Stimulated activated CD4-positive, alpha-beta T cell treated with anti-CD3 and anti-CD28 coated beads, Interleukin-1b, Interleukin-23, amount 100 ng/mL, for 48 hours (primary cell): ENCODE measurements at places on chromosomes 7 and 10.

DNA sequence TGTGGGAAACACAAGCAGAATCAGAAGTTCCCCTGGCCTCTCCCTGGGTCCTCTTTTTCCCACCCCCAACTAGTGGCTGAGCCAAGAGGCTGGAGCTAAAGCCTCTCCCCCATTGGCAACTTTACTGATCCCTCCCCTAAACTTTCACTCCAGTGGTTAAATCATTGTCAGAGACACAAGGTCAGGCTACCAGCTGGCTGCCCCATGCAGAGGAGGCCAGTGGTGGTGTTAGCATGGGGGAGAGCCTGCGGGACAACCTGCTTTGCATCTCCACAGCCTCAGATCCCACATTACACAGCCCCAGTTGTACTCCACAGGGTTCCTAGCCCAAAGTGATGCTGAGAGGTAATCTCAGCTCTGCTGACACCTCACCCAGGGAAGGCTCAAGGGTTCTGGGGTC is 21.0 kb downstream of the NEUROG3 start:
- no peak for DNase-seq

GRCh38 chr10:11742779-11743298 is 657 bp downstream of the ECHDC3 start:
- no peak for DNase-seq

GRCh38 chr7:143980746-143981510 is 19.2 kb upstream of the OR6B1 start:
- DNase-seq = no peak

DNA sequence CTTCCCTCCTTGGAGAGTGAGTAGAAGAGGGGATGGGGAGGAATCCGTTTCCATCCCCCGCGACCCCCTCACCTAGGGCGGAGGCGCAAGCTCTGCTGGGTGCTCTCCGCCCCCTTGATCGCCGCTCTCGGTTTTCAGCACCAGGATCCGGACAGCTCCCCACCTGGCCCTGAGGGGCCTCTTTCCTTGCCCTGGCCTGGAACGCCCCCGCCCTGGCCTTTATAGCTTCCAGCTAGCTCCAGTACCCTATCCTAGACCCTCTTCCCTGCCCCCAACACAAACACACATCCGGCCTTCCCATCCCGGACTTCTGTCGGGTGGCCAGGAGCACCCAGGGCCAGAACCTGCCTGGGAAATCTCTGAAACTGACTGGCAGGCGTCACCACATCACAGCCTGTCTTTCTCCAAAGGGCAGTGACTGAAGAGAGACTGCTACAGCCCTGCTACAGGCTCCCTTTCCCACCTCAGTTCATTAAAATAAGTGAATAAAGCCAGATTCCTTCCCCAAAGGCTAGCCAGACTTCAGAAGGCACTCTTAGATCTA is 72.3 kb upstream of the LEP start:
- DNase-seq = no peak

GRCh38 chr10:106679314-106679713 is 485.2 kb downstream of the SORCS1 start:
- DNase-seq = no peak

GRCh38 chr10:7274293-7274692 is 136.5 kb downstream of the SFMBT2 start:
- no peak for DNase-seq

- DNase-seq = no peak
Measured at GRCh38 chr7:66505531-66506451, 122.9 kb upstream of the KCTD7 start.

GRCh38 chr7:55023841-55024505 is 5.2 kb downstream of the EGFR start:
- DNase-seq = no peak

GRCh38 chr10:132335189-132336063 is 3.4 kb downstream of the LRRC27 start:
- DNase-seq = no peak
